ENCODE measurements at places on chromosomes 7 and 10.

- DNase-seq = no peak
Measured at GRCh38 chr7:31358467-31358866, 17.9 kb upstream of the NEUROD6 start.

DNA sequence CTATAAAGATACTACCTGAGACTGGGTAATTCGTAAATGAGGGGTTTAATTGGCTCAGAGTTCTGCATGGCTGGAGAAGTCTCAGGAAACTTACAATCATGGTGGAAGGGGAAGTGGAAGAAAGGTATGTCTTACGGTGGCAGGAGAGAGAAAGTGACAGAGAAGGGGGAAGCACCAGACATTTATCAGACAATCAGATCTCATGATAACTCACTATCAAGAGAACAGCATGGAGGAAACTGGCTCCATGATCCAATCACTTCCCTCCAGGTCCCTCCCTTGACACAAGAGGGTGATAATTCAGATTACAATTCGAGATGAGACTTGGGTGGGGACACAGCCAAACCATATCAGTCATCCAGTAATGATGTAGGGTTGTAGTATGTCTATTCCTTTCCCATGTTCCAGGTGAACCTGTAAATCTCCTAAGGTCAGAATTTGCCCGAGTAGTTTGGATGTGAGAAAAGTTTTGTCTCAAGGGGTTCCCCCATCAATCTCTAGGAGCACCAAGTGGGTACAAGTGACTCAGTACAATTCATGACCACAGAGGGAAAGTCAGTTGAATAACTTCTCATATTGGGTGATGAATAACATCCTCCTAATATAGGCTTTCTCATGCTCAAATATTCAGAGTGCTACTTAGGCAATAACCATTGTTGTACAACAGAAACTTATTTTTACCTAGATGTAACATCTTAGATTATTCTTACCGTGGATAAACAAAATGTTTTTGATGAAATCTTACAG lies 39.7 kb upstream of the MTPN start:
- no peak for DNase-seq

DNA sequence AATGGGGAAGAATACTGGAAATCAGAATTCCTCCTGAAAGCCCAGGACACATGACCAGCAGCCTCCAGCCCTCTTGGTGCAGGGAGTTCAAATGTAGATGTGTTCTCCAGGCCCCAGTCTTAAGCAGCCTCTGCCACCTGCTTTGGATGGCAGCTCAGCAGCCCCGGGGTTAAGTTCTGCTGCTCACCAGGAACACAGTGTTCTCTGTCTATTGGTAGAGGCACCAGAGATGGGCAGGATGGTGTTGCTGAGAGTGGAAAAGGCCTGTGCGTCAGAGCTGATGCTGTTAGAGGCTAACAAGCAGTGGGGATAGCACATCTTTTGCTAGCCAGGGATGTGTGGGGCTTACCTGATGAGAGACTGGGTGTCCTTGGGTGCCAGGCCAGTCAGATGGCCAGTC lies 56.8 kb downstream of the PAX2 start:
- no peak for DNase-seq

- no peak for DNase-seq
Measured at GRCh38 chr10:62578301-62578700, 204.1 kb downstream of the ZNF365 start.

GRCh38 chr7:46859963-46860475 lies 721.9 kb downstream of the TNS3 start:
- peak; percentile 79 for DNase-seq

- DNase-seq = no peak
Measured at GRCh38 chr7:33516568-33516967, 387.2 kb downstream of the BBS9 start.

DNA sequence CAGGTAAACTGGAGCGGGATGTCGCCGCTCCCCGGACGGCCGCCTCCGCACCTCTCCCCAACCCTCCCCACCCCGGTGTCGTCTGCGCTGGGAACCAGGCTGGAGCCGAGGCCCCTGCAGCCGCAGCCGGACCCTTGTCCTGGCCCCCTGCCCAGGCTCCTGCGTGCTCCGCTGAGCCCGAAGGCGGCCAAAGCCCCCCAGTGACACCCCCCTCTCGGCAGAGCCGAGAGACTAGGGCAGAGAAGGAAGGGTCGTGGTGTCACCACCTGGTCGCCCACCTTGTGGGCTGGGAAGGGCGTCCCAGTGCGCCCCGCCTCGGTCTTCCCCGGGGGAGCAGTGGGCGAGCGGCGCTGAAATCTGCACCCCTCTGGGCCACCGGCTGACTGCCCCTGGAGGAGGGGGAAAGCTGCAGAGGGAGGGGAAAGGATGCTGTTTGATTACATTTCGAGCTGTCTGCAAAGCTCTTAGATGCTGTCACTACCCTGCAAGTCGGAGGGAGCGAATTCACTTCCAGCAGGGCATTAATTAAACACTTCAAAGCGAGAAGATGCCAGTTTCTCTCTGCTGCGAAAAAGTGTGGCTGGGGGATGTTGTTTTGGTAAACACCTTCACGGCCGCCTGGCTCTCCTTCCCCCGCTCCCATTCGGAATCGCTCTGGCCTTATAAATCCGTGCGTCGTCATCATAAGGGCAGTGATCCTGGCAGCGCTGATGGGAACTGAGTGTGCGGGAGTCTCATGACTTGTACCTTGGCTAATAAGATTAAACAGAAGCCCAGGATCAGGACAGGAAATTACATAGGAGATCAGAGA lies 622 bp downstream of the DYNC1I1 start:
- no peak for DNase-seq

DNA sequence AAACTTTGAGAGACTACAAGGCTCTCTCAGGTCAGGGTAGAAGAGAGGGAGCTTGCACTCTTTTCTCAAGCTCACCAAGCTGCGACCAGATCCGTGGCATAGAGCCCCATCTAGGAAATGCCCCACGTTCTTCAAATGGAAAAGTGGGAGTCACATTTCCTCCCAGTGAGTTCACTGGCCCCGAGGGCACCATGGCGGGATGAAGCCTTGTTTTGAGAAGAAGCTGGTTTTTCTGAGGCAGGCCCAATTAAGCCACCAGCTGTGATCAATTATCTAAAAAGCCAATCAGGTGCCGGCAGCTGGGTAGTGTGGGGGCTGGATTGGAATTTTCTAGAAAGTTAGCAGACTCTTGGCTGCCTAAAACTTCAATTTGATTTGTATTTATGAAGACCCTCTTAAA lies 101.4 kb downstream of the ZNF365 start:
- DNase-seq = no peak

GRCh38 chr7:137074391-137075030 lies 206.1 kb downstream of the CHRM2 start:
- no peak for DNase-seq

GRCh38 chr10:22945934-22946673 lies 18.3 kb downstream of the ARMC3 start:
- no peak for DNase-seq

DNA sequence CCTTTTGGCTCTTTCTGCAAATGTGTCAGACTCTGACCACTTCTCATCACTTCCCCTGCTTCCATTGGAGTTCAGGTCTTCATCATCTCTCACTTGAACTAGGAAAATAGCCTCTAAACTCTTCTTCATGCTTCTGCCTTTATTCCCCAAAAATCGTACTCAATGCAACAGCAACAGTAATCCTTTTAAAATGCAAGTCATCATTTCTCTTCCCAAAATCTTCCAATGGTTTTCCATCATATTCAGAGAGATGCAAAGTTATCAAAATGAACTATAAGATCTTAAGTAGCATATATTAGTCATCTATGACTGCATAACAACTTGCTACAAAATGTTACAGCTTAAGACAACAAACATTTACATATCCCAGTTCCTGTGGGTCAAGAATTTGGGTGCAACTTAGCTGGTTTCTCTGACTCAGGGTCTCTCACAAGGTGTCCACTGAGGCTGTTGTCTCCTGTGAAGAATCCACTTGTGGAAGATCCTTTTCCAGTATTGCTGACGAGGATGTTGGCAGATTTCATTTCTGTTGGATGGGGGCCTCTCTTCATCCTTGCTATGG lies 31.0 kb upstream of the ETV1 start:
- DNase-seq = no peak

DNA sequence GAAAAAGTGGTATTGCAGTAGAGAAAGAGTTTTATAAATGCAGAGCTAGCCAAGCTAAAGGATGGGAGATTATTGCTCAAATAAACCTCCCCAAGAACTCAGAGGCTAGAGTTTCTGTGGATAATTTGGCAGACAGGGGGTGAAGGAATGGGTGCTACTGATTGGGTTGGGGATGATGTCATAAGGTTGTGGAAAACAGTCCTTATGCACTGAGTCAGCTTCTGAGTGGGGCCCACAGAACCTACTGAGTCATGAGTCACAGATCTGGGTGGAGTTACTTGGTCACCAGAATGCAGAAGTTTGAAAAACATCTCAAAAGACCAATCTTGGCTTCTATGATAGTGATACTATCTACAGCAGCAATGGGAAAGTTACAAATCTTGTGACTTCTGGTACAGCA lies 1146.7 kb downstream of the TYW1 start:
- DNase-seq = no peak

DNA sequence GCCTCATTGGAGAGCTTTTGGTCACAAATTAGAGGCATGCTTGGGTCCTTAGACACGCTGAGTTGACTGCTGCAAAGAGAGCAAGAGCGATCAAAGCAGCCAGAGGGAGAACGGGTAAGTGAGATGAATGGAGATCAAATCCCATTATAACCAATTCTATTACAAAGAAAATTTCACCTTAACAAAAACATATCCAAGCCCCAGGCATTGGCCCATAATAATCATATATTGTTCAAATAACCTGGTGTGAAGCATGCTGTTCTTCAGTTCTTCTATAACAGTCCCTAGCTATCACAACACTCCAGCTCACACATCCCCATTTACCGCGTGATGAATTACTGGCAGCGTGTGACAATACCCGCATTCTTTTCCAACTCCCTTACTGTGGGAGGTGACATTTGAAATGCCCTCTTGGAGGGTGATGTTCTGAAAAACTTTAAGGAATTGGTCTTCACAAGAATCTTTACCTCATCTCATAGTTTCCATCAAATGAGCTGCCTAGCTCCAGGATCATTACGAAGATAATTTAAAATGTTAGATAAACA lies 156.1 kb upstream of the PLXNA4 start:
- DNase-seq = no peak

DNA sequence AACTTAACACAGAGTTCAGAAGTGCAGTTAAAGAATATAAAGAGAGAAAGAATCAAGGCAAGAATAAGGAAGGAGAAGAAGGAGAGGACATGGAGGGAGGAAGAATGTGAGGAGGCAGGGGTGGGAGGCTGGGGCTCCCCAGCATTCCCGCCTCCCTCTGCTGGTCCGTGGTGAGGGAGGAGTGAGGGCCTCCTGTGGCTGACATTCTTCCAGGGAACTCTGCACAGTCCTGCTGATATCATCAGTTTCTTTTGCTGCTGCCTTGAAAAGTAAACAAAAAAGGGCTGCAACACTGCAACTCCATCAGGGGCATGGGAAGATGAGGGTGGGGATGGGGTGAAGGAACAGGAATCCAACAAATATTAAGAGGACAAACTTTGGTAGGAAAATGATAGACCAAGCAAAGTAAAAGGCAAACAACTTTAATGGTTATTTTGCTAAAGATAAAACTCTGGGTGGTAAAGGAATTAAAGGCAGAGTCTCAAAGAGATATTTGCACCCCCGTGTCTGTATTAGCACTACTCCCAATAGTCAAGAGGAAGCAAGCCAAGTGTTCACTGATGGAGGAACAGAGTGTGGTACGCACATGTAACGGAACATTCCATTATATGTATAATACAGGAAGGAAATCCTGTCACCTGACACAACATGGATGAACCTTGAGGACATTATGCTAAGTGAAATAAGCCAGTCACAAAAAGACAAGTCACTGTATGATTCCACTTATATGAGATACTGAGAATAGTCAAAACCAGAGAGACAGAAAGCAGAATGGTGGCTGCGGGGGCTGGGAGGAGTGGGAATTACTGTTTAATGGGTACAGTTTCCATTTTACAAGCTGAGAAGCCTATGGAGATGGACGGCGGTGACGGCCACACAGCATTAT lies 8.0 kb upstream of the SPOCK2 start:
- no peak for DNase-seq

DNA sequence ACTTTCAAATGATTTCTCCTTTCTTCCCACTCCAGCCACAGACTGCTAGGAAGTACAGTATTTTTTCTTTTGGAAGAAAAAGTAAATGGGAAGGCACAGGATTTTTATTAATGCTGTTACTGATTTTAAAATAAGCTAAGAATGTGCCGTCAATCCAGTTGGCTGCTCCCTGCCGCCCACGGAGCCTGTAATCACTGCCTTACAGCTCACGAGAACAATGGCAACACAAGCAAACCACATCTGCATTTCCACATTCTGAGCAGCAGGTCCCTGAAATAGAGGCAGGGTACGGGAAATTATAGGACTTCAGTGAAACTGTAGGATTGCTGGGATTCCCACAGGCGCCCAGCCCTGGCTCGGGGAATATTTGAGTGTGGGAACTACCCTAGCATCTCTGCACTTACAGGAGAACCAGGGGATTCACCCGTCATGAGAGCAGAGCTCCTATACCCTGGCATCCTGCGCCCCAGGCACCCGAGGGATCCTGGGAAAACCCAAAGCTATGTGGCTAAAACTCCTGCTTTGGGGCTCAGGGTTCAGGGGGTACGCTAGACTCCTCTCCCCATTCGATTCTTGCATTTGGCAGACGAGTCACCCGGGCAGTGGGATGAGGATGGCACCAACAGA lies 72.9 kb upstream of the TNS3 start:
- no peak for DNase-seq

- DNase-seq = no peak
Measured at GRCh38 chr10:5647507-5648240, 18.7 kb downstream of the ASB13 start.

- DNase-seq = no peak
Measured at GRCh38 chr7:20200361-20200760, 16.8 kb downstream of the MACC1 start.

DNA sequence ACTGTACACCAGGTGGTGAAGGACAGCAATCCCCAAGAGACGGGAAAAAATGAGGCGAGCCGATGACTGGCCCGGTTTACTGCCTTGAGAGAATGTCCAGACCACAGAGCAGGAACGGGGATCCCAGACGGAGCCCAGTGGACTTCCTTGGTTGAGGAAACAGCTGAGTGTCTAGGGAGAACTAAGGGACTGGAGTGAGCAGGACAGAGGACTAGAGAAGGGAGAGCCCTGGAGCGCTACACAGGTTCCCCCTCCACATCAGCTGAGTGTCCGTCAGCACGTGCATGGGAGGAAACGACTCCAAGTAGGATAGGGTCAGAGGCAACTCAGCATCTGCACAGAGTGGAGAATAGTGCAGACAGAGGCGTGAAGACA lies 7.1 kb upstream of the WDR86 start:
- DNase-seq = no peak

- no peak for DNase-seq
Measured at GRCh38 chr7:27735831-27736230, 4.1 kb upstream of the TAX1BP1 start.

- no peak for DNase-seq
Measured at GRCh38 chr7:115724400-115725056, 306.0 kb downstream of the TFEC start.

GRCh38 chr7:100465702-100466311 lies 1.7 kb upstream of the SPACDR start:
- no peak for DNase-seq

GRCh38 chr10:20630092-20630643 lies 266.9 kb downstream of the NEBL start:
- no peak for DNase-seq

GRCh38 chr10:28769091-28769604 lies 91.8 kb downstream of the BAMBI start:
- DNase-seq = no peak

Measured in GM04503 (cell line).